ENCODE measurements at places on chromosomes 13 and 19.

DNA sequence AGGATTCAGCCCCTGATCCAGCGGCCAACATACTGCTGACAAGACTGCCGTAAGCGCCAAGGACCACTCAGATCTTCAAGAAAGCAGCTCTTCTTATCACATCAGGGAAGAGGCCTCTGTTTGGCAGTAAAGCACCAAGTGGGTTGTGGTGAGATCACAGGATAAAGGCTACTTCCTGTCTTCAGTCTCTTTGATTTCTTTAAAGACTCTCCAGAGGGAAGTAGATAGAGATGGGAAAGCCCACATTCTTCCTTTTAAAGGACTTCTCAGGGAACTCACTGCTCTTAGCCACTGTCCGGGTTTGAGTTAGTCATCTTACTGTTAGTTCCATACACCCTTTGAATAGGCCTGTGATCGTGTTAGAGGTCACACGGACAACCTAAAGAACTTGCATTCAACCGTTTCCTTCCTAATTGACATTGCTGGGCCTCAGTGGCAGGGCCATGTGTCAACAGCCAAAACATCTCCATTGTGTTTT, 47.2 kb upstream of the POMP start:
- DNase-seq = no peak

DNA sequence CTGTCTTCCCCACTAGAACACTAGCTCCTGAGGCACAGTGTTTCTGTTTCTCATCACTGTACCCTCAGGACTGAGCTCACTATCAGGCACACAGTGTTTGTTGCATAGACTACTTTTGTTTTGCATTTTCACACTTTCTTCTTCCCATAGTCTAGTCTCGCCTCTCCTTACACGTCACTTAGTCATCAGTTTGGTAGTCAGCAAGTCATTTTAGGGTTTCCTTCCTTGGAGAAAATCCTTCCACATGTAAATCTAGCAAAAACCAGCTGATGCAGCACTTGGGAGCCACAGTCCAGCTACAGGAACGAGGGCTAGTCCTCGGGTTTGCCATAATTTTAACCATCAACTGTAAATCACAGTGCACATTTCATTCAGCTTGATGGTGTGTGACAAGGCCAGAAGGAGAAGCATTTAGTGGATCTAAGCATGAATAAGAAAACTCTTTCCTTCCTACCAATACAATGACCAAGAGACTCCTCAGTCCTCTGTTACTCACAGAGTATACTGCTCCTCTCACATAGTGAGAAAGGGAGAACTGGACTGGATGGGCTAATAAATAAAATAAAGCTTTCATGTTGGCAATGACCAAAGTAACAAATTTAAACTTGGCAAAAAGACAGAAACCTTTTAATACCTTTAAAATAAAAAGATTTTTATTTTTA, 221.0 kb downstream of the KLF12 start:
- no peak for DNase-seq

GRCh38 chr19:33501693-33502356, 19.8 kb downstream of the PEPD start:
- DNase-seq = no peak

DNA sequence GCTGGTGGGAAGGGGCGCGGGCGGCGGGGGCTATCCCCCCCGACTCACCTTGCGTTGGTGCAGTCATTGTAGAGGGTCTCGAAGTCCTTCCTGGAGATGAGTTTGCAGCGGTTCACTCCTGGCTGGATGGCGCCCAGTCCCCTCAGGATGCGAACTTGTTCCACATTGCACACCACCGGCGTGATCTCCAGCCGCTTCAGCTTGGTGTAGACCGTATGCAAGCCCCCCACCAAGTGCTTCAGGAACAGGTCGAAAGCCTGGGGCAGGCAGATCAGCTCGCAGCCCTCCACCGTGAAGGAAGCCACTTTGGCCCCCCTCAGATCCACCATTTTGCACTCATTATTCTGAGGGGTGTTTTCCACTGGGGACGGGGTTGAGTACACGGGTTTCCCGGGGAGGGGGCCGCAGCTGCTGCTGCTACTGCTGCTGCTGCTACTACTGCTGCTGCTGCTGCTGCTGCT, 1.1 kb downstream of the DACH1 start:
- no peak for DNase-seq

GRCh38 chr19:48720251-48720612, 707 bp upstream of the MAMSTR start:
- no peak for DNase-seq

- DNase-seq = no peak
Observed at GRCh38 chr13:51067706-51068105, 43.4 kb downstream of the C13orf42 start.

- no peak for DNase-seq
Observed at GRCh38 chr13:33435207-33435606, 149.7 kb upstream of the STARD13 start.

DNA sequence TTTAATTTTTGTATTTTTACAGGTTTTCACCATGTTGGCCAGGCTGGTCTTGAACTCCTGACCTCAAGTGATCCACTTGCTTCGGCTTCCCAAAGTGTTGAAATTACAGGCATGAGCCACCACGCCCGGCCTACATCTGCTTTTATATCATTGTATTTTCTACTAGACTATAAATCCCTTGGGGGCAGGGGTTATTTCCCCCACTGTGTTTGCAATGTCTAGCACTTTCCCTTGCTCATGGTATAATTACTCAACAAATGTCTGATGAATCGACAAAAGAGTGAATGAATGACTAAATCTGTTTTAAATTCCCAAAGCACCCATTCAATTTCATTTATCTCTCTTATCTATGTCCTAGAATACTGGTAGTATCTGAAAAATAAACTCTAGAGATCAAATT, 244.5 kb upstream of the CSNK1A1L start:
- DNase-seq = no peak

DNA sequence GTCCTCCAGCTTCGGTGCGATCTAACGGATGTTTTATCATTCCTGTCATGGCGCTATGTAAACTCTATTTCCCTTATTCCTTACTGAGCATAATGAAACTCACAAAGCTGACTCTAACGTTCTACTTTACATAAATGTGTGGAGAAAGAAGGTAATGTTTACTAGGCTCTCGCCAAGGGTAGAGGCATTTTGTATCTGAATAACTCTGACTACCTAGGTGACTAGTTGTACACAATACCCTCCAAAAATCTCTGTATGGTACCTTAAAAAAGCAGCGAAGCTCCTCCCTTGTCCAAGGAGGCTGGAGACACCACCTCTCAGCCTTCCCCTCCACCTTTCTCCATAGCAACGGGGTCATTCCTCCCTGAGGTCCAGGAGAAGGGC, 316 bp upstream of the ZNF530 start:
- no peak for DNase-seq

DNA sequence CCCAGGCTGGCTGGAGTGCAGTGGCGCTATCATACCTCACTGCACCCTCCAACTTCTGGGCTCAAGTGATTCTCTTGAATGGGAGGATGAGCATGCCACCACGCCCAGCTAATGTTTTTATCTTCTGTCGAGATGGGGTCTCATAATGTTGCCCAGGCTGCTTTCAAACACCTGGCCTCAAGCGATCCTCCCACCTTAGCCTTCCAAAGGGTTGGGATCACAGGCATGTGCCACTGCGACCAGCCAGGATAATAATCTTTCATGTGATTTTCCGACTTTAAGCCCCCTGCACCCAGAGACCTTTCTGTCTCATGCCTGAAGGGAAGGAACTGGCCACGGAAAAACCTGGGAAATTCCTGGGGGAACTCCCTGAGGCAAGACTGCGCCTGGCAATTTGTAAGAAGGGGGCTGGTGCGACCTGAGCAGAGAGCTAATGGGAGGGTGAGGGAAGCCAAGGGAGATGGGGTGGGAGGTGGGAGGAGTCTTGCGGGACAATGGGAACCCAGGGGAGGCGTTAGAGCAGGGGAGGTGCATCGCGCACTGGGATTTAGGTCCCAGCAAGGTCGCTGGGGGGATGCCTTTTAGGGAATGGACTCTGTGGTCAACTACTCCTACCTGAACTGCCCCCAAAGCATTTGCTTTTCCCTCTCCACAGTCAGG, 1.2 kb upstream of the CCDC124 start:
- no peak for DNase-seq

- DNase-seq = no peak
Observed at GRCh38 chr13:43831088-43831487, 44.3 kb upstream of the ENOX1 start.

DNA sequence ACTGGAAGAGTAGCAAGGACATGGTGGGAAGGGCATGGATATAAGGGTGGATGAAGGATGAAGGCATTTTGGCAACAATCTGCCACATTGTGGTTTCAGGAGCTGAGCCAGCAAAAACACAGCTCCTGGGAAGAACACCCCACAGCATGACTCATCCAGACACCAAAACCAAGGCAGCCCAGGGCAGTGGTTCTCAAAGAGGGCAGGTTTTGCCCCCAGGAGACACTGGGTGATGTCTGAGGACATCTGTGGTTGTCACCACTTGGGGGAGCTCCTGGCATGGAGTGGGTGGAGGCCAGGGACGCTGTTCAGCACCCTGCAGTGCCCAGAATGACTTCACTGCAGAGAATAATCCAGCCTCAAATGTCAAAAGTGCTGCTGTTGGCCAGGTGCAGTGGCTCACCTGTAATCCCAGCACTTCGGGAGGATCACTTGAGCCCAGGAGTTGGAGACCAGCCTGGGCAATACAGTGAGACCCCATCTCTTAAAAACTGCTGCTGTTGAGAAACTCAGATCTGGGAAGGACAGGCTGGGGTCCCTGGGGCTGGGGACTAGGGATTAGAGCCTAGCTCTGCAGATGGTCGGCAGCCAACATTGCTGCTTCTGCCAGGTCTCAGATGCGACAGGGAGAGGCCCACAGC, 16.1 kb downstream of the ZFR2 start:
- DNase-seq = peak; percentile 14

All from stimulated activated CD8-positive, alpha-beta memory T cell treated with anti-CD3 and anti-CD28 coated beads, Interleukin-7, amount 100 ng/mL, for 1 hour (primary cell).